ENCODE measurements at places on chromosomes 12 and 14. TPM values are rescaled to one million over a fixed set of nuclear protein-coding genes. Genes with fewer than 3 reads are reported as not detected.

TMEM119 gene
- polyA plus RNA-seq, result not detected

RILPL2 gene
- polyA plus RNA-seq, result 0.15 TPM

KCNJ8 gene
- 3.9 TPM for polyA plus RNA-seq

TAS2R30 gene
- 0.32 TPM for polyA plus RNA-seq

KLRG1 gene
- 2.8 TPM for polyA plus RNA-seq

ADGRD1 gene
- 15.4 TPM for polyA plus RNA-seq

P2RX4 gene
- 1.2 TPM for polyA plus RNA-seq

ANKS1B gene
- polyA plus RNA-seq, result 116 TPM

ATG101 gene
- 2.9 TPM for polyA plus RNA-seq

INSM2 gene
- 5.3 TPM for polyA plus RNA-seq

SLC2A14 gene
- 2.1 TPM for polyA plus RNA-seq

ERBB3 gene
- polyA plus RNA-seq, result 0.07 TPM

MGST1 gene
- 88.5 TPM for polyA plus RNA-seq

IFNG-AS1 gene
- polyA plus RNA-seq, result not detected

HSPB8 gene
- 16.1 TPM for polyA plus RNA-seq

Measured in Purkinje cell (primary cell).